Smooth muscle cell of the brain vasculature (primary cell): ENCODE measurements at places on chromosomes 16 and 17.

- no peak for DNase-seq
Observed at GRCh38 chr17:12982224-12982623, 35.6 kb downstream of the ELAC2 start.

DNA sequence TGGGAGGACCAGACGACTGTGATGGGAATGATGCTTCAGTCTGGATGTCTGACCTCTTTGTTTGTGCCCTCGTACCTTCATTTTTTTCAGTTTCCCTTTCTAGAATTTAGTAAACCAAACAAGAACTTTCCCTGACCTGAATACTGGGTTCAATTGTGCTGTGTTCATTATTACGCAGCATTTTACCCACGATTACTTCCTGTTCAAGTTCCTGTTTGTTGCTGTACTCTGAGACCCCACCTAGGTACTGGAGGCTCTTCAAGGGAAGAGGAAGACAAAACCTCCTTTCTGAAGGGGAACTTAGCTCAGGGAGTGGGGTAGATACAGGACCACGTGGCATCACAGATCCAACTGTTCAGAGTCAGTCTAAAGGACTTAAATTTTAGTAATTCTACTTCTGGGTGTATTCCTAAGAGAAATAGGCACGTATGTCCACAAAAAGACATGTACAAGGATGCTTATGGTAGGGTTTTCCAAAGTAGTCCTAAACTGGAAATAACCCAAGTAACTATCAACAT lies 9.2 kb upstream of the PRKCB start:
- DNase-seq, result no peak

GRCh38 chr17:78340183-78340955 lies 19.5 kb downstream of the SOCS3 start:
- no peak for DNase-seq

DNA sequence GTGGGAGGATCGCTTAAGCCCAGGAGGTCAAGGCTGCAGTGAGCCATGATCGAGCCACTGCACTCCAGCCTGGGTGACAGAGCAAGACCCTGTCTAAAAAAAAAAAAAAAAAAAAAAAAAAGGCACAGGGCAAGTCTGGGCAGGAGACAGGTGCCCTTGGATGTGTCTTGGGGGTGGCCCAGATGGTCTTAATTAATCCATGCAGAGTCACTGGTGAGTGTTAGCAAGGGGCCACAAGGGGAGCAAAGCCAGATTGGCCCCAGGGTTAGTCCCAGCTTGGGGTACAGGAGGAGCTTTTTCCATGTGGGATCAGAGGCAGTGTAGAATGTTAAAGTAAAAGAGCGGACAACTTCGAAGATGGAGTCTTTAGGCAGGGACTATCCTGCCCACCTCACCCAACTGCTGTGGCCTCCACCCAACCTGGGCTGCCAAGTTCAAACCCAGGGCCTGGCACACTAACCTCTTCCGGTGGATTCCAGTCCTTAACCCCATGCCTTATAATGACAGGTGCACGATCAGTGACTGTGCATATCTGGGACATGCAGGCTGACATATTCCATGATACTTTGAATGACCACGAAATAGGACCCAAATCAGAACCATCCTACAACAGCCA lies 32.2 kb upstream of the MFSD6L start:
- no peak for DNase-seq

GRCh38 chr17:59353936-59354755 lies 22.7 kb downstream of the YPEL2 start:
- DNase-seq, result no peak

GRCh38 chr16:13968835-13969234 lies 48.9 kb downstream of the ERCC4 start:
- no peak for DNase-seq

DNA sequence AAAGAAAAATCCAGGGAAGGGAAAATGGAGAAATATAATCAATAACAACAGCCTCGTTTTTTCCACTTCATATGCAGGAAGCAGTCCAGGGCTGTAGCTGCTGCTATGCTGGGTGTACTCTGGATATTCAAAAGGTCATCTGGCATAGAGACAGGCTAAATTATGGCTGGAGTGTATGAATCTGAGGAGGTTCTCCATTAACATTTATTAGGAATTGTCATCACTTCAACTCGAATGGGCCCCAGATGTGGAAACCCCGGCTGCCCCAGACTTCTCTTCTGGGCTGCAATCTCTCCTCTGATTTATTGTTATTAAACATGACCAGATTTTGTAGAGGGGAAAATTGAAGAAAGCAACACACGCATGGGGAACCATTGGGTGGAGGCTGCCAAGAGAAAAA lies 33.5 kb upstream of the SKAP1 start:
- no peak for DNase-seq

DNA sequence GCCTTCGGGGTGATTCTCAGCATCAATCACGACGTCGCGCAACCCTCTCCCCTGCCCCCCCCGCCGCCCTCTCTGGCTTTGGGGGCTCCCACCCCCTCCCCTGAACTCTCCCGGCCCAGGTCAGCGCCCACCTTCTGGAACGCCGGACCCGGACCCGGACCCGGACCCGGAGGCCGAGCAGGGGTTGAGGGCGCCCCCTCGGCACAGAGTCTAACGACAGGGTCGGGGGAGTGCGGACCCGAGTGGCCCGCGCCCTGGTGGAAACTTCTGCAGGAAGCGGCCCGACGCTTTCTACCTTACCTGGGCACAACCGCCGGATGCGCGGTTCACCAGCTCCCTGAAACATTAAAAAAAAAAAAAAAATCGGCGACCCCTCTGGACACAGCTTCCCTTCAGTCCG lies 16.2 kb downstream of the SALL1 start:
- no peak for DNase-seq

DNA sequence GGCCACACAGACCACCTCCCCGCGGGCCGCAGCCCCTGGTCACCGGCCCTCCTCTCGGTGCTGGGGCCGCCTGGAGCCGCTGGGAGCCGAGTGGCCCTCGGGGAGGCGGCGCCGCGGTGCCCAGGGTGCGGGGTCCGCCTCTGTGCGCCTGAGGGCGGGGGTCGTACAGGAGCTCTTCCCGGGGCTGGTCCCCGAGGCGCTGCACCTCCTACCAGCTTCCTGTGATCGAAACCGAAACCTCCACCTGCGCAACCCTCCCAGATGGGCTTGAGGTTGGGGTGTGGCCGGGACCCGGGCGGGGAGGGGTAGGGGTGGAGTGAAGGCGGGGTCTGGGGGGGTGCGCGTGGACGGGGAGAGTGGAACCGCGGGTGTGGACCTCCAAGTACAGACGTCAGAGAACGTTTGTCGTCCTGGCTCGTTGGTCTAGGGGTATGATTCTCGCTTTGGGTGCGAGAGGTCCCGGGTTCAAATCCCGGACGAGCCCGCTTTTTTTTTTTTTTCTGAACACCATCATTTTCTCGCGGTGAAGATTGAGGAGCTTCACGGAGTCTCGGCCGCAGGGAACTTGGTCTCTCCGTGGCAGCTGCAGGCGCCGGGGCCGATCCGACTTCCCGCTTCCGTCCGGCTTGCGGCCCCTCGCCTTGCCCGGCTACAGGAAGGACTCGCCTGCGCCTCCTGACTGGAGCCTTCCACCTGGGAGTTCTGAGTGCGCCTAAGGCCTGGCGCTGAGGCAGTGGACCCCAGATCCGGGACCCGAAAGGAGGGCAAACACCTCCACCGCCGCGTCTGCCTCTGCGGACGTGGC lies 23.9 kb downstream of the ZNF213 start:
- DNase-seq, result no peak

- DNase-seq, result no peak
Observed at GRCh38 chr17:63405741-63406261, 40.3 kb downstream of the CYB561 start.

GRCh38 chr17:34386697-34387550 lies 23.9 kb upstream of the CCL1 start:
- DNase-seq, result no peak

- DNase-seq, result no peak
Observed at GRCh38 chr16:88569614-88569984, 604 bp upstream of the ZC3H18 start.

- DNase-seq, result no peak
Observed at GRCh38 chr17:77440560-77440981, 299.8 kb downstream of the SEC14L1 start.

DNA sequence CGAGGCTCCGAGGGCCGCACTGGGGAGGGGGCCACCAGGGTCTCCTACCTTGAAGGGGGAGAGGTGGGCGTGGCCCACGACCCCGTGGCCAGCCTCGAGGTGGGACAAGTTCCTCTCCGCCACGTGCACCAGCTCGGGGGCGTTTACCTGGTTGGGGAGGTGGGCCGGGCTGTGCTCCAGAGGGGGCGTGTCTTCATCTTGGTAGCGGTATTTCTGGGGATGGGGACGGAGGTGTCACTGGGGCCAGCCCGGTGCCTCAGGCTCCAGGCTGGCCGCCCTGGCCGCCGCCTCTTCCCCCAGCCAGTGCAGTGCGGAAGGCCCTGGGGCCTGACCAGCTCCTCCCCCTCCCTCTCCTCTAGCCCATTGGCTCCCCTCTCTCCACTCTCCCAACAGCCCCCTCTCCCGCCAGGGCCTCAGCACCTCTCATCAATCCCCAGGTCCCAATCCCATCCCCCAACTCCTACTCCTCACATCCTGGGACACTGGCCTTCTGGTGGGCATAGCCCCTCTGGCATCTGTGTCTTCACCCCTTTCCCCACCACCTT lies 11.5 kb downstream of the DLG4 start:
- no peak for DNase-seq

DNA sequence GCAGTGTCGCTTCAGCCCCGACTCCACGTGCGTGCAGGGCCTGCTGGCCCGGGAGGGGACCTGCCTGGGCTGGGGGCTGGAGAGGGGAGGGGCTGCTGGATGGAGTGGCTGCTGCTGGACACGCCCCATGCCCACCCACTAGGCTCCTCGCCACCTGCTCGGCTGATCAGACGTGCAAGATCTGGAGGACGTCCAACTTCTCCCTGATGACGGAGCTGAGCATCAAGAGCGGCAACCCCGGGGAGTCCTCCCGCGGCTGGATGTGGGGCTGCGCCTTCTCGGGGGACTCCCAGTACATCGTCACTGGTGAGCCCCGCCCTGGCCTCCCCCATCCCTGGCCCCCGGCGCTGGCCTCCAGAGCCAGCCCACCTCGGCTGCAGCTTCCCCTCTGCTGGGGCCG lies 2.4 kb downstream of the BRICD5 start:
- DNase-seq, result no peak
